NCI-H1417 treated with DMSO at 0.1 percent for 48 hours (cell line): ENCODE measurements at places on chromosomes 1 and 21.

- DNase-seq: no peak
These were observed 7.9 kb downstream of the ACOT7 start for GRCh38 chr1:6385488-6386191.

DNA sequence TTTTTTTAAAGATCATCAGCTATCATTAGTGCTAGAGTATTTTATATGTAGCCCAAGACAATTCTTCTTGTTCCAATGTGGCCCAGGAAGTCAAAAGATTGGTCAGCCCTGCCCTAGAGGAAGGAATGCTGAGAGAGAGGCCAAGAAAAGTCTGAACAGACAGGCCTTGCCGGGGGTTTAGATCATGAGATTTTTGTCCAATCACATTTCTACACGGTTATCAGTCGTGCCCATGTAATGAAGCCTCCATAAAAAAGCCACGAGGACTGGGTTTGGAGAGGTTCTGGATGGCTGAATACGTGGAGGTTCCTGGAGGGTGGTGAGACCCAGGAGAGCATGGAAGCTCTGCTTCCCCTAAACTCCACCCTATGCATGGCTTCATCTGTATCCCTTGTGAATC, 24.3 kb upstream of the ENO1 start:
- DNase-seq: no peak

- DNase-seq: no peak
These were observed 95.4 kb upstream of the NGF start for GRCh38 chr1:115433483-115433882.

GRCh38 chr21:38822778-38823238, 17.1 kb downstream of the ETS2 start:
- DNase-seq: no peak

GRCh38 chr1:201537891-201538611, 876 bp upstream of the NAV1 start:
- no peak for DNase-seq

DNA sequence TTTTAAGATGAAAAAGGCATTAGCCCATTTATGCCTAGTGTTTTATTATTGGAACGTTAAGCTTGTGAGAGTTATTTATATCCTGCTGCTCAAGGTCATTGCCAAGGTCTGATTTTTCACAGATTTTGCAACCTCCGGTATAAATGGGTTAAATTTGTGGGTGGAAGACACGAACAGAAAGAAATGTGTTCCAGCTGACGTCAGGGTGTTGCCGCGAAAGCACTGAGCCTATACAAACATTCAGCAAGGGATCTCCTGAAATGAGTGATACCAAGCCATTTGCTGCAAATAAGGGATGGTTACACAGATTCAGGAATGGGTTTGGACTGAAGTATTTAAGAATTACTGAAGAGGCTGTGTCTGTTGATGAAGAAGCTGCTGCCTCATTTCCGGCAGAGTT, 32.2 kb downstream of the TMED5 start:
- DNase-seq: no peak

GRCh38 chr1:1302006-1302430, 5.7 kb downstream of the ACAP3 start:
- no peak for DNase-seq

DNA sequence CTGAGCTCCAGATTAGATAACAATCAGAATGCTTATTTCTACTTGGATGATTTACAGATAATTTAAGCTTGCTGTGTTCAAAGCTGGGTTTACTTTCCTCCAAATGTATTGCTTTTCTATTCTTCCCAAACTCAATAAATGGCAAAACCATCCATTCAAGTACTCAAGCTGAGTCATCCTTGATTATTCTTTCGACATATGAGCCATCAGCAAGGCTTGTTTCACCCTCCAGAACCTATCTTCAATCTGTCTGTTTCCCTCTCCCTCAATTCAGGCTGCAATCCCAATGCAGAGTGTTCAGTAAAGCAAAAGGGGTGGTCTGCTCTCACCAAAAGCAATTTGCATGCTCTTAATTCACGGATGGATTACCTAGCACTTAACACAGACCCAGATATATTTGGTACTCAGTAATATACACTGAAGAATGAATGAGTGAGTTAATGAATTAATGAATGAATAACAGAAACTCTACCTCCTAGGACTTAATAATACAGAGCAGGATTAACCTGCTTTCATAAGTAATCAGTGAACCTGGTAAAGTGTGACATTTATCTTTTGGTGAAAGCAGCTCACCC, 41.9 kb downstream of the DDR2 start:
- DNase-seq: no peak

DNA sequence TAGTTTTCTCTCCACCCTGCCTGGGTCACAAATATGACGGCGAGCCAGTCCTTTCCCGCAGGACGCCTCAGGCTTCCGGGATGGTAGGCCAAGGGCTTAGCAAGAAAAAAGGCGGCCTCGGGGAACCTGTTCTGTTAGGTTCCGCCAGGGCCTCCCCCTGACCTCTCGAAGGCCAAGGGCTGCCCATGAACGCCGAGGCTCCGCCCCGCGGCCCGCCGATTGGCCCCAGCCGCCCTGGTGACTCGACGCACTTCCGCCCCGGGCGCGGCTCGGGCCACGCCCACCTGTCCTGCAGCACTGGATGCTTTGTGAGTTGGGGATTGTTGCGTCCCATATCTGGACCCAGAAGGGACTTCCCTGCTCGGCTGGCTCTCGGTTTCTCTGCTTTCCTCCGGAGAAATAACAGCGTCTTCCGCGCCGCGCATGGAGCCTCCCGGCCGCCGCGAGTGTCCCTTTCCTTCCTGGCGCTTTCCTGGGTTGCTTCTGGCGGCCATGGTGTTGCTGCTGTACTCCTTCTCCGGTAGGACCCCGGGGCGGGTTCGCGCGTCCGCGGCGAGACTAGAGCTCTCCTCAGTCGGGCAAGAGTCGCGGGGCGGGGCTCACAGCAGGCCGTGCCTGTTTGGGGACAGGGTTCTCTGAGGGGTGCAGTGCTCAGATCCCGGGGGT, at the start of gene CD46:
CD46 (plus strand) TSS at position 265 of the 666 bp plus-strand sequence; CDS start at position 424, 159 bp downstream.
- DNase-seq: peak; percentile 82
